ENCODE measurements at places on chromosomes 1 and 21.
A peak's percentile ranks its signal among the peaks of the same experiment; 100 is the strongest.

DNA sequence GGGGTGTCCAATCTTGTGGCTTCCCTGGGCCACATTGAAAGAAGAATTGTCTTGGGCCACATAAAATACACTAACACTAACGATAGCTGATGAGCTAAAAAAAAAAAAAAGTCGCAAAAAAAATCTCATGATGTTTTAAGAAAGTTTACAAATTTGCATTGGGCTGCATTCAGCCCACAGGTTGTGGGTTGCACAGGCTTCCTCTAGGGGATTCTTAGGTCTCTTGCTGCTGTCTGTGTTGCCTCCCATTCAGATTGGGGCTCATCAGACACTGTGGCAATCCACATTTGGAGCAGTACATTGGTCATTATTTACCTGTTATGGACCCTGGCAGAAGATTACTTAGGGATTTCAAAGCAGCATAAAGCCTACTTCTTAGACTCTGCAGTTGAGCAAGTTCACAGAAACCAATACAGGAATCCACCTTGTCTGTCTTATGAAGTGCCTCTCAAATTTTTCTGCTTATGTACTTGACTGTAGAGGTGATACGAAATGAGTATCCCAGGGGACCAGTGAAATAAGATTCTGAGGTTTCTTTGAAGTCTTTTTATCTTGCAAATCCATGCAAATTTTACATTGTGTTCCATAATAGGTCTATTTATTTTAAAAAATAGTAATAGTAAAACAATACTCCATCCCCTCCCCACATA is 205.5 kb downstream of the RPS6KC1 start:
- no peak for DNase-seq

- no peak for DNase-seq
These were observed 22.6 kb downstream of the CACNA1S start for GRCh38 chr1:201089596-201089995.

GRCh38 chr1:17293681-17294425 is 14.1 kb upstream of the PADI4 start:
- DNase-seq: no peak

DNA sequence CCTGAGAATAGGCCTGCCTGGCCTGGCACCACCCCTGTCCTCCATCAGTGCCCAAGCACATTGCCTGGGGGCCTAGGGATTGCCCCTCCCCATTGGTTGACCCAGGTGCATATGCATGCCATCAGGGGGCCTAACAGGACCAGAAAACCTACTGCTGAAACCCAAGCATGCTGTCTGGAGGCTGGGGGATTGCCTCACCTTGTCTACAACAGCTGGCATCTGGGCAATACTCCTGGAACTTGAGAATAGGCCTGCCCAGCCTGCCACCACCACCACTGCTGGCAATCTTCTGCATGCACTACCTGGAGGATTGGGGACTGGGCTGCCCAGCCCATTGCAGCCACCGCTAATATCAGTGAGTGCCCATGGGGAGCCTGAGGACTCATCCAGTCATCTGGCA is 56.1 kb upstream of the BCL10 start:
- no peak for DNase-seq

- no peak for DNase-seq
These were observed 2.6 kb upstream of the SH3BGRL3 start for GRCh38 chr1:26277261-26277661.

GRCh38 chr1:33897092-33897725 is 33.3 kb downstream of the HMGB4 start:
- peak; percentile 32 for DNase-seq

DNA sequence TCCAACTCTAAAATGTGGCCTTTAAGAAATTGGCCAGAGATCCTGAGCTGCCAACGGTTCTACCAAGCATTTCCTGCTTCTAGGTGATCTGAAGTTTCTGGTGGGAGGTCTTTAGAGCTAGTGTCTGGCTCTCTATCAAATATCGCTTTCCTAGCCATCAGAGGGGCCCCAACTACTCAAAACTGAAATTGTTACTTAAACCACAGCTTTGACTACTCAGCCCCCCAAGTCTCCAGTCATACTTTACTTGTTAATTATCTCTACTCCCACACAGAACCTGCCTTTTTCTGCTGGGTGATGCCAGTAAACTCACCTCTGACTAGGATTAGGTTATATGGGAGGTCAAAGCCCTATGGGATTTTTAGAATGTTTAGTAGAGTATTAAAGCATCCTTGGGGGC is 95.1 kb downstream of the FASLG start:
- no peak for DNase-seq

DNA sequence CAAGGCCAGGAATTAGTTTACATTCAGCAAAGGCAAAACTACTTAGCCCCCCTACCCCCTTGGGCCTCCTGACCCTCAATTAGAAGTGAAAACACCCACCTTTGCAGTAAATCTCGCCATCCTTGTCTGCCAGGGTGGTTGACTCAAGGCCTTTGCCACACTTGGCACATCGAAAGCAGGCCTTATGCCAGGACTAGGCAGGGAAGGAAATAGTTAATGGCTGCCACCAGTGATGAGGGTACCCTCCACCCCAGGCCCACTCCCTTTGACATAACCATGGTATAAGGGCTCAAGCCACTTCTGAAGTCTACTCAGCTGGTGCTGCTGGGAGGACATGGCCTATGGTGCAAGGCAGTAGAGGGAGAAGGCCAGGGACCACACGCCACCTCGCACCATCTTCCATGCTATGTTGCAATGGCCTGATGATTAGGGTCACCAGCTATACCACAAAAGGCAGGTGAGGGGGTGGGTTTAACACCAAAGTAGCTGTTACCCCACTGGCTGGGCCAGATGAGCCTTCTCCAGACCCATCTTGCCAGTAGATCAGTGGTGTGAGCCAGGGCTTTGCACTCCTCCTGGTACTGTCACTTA is 16.3 kb upstream of the PHLDA3 start:
- DNase-seq: no peak

DNA sequence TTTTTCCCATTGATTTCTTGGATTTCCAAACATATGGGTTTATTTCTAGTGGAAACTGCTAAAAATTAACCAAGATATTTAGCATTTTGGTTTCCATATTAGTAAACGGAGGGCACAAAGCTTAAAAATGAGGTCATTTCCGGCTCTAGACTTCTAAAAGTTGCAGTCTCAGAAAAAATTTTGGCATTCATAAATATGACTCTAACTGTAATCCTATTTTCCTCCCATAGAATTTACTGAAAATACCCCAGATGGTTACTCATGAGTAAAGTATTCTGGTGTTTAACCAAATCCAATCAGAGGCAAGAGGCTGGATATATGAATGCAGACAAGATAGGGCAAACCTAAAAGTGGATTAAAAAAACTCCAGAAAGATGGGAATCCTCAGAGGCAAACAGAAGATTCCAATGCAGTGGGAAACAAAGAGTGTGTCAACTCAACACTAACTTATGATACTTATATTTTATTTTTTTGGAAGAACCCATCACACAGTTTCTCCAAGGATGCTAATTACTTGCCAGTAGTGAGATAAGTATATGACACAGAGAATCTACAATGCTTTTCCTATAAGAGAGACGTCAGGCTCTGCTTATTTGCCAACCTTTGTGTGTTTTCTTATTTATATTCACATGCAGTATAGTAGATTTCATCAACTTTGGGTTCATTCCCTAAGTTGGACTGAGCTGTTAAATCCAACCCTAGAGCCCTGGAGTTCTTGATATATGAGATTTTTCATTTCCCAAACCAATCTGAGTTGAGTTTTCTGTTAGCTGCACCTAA is 90.1 kb upstream of the BCL10 start:
- no peak for DNase-seq

DNA sequence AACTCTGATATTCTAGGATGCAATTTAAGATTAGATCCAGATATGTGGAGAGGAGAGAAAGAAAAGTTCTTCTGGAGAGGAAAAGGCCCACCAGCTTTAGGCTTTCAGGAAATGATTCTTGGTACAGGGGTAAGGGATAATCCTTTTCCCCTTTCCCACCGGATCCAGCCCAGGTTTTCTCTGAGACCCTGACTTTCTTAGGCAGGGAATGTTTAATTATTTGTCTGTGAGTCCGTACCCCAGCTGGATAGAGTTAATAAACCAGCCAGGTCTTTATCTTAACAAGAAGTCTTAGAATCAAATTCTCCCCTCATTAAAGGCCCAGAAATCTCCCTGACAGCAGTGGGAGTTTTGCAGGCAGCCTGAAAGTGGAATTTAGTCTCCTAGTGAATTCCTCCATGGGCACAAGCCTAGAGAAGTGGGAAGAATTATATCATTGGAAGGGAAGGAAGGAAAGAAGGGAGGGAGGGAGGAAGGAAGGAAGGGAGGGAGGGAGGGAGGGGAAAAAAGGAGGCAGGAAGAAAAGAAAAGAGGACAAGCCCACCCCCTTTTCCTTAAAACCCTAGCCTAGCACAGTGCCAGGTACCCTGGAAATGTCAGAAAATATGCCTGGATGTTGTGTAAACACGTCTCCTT is 189.0 kb downstream of the PLPP3 start:
- DNase-seq: no peak

GRCh38 chr1:69992594-69992993 is 212.8 kb downstream of the LRRC40 start:
- DNase-seq: no peak

GRCh38 chr1:87513966-87514660 is 185.4 kb downstream of the LMO4 start:
- no peak for DNase-seq

DNA sequence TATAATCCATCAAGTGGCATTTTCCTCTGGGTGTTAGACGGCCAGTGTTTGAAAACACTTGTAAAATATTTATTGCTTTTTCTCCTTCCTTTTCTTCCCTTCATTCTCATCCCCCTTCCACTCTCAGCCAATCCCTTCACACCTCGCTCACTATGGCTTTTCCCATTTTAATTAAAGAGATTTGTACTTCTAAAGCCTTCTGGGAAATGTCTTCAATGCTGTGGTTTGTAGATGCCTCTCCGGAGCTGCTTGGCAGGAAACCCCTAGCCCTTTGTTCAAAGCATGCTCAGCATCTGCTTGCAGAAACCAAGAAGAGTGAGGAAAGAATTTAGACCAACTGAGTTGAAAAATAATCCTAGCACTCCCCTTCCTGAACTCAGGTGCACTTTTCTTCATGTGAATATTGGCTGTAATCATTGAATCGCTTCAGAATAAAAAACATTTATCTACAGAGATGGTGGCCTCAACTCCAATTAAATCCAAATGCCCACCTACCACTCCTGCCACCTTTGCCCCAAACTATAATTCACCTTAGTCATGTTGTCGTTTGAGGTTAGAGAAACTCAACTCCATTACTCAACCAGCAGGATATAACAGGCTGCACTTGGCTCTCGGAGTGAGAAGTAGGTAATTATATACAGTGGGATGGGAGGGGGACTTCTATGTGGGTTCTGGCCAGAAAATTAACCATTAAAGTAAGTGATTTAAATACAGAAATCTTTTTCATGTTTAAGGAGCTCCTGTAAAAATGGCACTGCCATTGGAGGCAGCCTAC is 659.4 kb upstream of the CAMK1G start:
- DNase-seq: no peak

- DNase-seq: peak; percentile 73
These were observed 76.4 kb downstream of the FHAD1 start for GRCh38 chr1:15323351-15323988.

DNA sequence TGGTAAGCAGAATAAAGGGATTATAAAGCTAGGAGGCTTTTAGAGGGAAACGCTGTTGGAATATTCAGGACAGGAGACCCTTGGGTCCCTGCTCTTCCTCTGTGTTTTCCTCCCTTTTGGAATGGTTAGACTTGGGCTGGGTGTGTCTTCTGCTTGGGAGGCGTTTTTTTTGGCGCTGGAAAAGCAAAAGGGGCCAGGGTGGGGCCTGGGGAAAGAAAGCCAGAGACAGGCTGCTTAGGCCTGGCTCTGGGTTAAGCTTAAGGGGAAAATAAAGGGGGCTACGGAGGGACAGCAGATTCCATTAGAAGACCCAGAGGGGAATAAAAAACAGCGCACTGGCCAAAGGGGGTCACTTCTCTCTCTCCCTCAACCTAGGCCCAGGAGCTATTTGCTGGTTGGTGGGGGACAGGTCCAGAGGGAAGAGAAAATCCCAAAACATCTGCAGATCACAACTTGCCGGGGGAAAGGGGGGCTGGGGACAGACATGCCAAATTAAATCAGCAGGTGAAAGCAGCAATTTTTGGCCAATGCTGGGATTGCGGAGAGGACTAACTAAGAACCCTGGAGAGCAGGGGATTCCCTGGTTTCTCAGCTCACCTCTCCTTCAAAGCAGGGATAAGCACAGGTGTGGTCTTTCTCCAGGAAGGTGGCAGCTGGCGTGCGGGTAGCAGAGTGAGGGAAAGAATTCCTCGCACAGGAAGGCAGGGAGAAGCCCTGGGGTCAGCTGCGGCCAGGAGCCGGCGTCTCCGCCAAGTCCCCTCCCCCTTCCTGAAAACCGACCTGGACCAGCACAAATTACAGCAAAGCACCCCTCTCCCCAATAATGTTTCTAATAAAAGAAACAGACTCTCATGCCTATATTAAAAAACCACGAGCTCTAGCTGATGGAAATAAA is 82.2 kb upstream of the AK4 start:
- peak; percentile 44 for DNase-seq

DNA sequence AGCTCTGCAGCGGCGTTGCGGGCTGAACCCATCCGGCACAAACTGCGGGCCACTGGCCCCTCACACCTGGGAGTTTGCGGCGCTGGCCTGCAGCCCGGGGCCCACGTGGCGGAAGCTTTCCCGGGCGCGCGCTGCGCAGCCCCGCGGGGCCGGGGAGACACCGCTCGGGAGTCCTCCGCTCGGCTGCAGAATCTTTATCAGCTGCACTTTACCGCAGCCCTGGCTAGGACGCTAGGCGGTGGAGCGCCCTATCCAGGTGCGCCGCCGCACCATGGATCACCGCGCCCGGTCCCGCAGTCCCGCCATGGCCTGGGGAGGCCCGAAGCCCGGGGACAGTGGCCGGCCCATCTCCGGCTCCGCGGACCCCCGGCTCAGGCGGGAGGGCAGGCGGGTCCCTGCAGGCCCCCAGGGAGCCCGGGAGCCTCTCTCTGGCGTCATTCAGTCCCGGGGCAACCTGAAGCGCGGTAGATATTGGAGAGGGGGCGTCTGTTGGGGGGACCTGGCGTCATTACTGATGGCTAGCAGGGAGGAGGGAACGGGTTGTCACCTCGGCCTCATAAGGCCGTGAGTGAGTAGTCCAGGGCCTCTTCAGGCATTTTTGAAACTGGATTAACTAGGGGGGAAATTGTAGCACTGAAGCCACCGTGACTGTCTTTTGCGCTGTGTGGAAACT is 5.7 kb upstream of the OLIG2 start:
- DNase-seq: no peak

DNA sequence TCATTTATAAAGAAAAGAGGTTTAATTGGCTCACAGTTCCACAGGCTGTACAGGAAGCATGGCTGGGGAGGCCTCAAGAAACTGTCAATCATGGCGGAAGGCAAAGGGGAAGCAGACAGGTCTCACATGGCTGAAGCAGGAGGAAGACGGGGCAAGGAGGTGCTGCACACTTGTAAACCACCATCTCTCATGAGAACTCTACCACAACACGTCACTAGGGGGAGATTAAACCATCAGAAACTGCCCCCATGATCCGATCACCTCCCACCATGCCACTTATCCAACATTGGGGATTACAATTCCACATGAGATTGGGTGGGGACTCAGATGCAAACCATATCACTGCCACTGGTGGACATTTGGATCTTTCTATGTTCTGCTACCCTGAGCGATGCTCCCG is 351.4 kb downstream of the NPHP4 start:
- DNase-seq: no peak

- DNase-seq: no peak
These were observed 18.8 kb downstream of the PIK3C2B start for GRCh38 chr1:204475656-204476432.

- no peak for DNase-seq
These were observed 13.6 kb downstream of the DIP2A start for GRCh38 chr21:46472246-46472645.
